ENCODE measurements at places on chromosomes 12 and 14.

DNA sequence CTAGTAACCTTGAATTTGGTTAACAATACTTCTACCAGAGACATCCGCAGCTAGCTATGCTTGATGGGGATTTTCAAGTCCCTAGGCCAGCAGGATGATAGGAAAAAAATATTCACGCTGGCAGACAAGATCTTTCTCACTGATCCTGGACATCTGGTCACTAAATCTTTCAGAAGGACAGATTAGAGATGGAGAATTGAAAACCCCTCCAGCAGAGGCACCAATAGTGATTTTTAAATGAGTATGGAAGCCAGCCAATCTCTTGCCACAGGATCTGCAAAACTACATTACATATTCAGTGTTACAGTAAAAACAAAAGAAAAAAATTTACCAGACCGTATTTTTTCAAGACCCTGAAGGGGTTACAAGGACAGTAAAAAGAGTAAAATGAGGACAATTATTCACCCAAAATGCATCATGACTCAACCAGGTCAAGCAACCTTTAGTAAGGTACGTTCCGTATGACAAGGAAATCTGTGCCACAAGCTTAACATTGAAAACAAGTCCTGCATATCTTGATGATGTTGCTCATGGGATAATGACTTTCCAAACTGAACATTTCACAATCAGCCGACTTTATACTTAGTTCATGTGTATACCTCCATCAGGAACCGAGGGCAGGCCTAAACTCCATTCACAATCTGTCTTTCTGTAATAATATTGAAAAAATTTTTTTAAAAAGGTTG lies 239.5 kb downstream of the GXYLT1 start:
- DNase-seq, result no peak

- no peak for DNase-seq
Measured at GRCh38 chr12:43501703-43502102, 50.3 kb downstream of the ADAMTS20 start.

DNA sequence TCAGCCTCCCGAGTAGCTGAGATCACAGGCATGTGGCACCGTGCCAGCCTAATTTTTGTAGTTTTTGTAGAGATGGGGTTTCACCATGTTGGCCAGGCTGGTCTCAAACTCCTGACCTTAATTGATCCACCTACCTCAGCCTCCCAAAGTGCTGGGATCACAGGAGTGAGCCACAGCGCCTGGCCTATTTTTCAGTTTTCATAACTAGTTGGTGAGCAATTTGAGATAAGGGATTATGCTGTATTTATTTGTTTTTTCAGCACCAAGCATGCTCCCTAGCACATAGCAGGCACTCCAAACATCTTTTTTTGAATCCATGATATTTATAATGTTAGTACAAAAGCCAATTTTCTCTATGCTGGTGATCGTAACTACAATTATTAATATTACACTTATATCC lies 541.2 kb downstream of the SNAPC1 start:
- no peak for DNase-seq

DNA sequence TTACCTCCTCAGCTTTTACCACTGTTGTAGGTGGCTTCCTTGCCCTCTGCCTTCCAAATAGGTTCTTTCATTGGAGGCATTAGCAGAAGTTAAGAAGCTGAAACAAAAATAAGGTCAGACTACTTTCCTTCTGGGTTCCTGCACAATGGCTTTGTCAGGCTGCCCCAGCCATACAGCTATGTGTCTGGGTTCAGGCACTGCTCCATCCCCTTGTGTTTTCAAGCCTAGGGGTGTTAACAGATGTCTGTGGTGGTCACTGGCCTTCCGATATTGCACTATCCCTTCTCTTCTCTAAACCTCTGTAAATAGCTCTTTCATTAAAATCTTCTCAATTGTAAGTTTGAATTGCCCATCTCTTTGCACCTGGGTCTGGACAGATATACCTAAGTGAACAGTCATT lies 728.9 kb downstream of the SLC16A7 start:
- no peak for DNase-seq

GRCh38 chr12:47887529-47887928 lies 17.3 kb downstream of the VDR start:
- no peak for DNase-seq

GRCh38 chr12:12835378-12836146 lies 22.4 kb downstream of the DDX47 start:
- no peak for DNase-seq

- DNase-seq, result no peak
Measured at GRCh38 chr14:39034481-39035296, 68.3 kb downstream of the SEC23A start.

DNA sequence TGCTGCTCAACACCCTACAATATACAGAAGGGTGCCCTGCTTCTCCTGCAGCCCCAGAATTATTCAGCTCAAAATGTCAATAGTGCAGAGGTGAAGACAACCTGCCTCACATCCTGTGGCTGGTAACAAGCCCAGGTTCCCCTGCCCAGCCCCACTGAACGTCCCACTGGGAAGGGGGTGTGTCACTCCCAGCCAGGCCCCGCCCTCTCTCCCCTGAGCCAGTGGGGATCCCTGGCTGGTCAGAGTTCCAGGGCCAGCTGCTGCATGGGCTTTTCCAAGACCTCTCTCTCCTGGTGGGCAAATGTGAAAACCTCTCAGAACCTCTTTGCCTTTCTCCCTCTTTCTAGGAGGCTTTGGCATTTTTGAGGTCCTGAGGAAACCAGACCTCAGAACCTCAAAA lies 13.7 kb upstream of the LHX5 start:
- no peak for DNase-seq

- DNase-seq, result no peak
Measured at GRCh38 chr12:47547077-47547476, 158.8 kb downstream of the RPAP3 start.

DNA sequence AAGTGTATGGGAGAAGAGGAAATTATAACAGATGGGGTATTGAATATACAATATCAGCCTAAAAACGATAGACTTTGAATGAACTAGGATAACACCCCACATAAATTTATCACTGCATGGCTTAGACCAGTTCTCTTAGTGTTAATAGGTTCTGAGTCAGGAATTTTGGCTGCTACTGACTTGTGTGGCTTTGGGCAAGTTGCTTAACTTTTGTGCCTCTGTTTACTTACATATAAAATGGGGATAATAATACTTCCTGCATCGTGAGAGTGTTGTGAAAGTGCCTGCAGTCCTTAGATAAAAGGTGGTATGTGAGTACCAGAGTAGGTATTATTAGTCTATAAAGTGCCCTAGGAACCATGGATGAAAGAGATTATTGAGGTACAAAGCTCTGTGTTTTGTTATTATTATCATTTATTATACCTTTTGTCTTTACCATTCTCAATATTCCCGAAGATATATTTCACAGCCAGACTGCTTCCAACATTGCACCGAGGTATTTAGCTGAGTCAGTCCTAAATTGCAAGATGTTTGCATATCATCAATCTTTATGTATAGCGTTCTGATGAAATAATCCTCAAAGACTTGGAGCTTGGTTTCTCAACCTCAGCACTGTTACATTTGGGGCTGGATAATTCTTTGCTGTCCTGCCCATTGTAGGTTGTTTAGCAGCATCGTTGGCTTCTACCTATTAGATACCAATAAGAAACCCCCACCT lies 2.3 kb upstream of the PAWR start:
- no peak for DNase-seq

DNA sequence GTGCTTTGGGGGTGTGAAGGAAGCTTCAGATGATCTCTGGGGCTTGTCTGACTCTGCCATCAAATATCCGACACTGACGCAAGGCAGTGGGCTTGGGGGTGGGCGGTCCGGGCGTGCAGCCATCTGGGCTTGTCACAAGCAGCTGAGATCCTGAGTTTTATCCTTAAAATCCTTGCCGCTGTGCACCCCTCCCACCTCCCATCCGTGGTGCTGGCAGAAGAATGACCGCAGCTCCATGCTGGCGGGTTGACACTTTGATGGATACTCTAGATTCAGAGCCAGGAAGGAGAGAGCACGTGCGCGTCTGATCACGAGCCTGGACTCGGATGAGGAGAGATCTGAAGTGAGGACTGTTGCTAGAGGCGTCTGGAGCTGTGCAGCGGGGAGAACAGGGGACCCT lies 3.0 kb downstream of the ZFYVE21 start:
- no peak for DNase-seq

DNA sequence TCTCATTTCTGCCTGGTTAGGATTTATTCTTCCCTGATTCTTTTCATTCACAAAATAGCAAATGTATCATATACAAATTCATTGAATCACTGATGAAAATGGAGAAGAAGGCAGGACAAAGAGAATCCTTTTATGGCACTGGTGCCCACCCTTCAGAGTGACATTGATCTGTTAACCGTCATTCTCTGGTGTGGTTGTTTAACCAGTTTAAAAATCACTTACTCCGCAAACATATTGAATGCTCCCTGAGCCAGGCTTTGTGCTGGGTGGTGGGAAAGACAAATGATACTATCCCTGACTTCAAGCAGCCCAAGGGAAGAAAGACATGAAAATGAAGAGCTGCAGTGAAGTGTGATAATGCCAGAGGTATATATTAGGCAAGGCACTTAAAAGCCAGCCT lies 187.5 kb upstream of the SLC38A2 start:
- DNase-seq, result no peak

DNA sequence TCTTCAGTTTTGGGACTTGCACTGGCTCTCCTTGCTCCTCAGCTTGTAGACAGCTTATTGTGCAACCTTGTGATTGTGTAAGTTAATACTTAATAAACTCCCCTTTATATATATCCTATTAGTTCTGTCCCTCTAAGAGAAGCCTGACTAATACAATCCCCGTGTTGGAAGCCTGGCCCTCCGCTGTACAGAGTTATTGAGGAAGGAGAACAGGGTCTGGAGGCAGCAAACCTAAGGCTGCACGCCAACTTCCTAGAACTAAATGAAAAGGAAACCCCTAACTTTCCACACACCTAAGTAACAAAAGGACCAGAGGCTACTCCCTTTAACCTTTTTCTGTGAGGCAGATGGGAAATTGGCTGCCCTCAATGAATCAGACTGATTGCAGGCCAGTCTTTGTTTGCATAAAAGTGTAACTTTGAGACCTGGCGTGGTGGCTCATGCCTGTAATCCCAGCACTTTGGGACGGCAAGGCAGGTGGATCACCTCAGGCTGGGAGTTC lies 42.6 kb upstream of the LIMA1 start:
- DNase-seq, result no peak

GRCh38 chr14:98899441-98899840 lies 372.6 kb downstream of the BCL11B start:
- no peak for DNase-seq

DNA sequence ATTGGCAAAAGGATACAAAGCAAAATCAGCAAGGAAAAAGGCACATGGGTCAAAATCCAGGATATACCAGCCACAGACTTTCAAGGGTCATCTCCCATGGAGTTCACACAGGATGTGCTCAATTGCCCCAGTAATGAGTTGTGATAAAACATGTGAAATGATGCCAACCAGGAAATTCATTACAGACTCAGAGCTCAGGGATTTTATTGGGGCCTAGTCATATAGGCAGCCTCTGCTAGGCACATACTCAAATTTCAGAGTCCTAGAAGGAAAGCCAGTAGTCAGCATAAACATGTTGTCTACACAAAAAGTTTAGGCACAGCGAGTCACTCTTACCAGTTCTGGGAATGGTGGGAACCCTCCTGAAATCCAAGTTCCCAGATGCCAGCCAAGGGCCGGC lies 64.4 kb upstream of the OSBPL8 start:
- no peak for DNase-seq

DNA sequence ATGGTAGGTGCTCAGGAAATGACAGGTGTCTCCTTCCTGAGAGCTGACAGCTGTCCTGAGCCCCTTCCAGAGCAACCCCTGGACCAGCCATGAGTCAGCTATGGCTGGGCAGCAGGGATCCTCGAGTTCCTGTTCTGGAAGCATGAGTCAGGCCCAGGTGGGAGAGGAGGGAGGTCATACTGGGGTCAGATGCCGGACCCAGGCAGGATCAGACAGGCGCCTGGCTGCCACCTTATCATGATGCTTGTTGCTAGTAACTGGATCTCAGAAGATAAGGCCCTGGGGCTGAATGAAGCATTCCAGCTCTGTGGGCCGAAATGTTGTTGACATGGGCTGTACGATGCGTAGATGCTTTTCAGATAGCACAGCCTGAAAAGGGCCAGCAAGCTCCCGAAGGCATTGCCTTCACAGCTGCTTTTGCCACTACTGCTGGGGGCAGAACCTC lies 17.4 kb upstream of the KRT7 start:
- DNase-seq, result no peak

- DNase-seq, result no peak
Measured at GRCh38 chr12:31853520-31853919, 105.7 kb upstream of the RESF1 start.

DNA sequence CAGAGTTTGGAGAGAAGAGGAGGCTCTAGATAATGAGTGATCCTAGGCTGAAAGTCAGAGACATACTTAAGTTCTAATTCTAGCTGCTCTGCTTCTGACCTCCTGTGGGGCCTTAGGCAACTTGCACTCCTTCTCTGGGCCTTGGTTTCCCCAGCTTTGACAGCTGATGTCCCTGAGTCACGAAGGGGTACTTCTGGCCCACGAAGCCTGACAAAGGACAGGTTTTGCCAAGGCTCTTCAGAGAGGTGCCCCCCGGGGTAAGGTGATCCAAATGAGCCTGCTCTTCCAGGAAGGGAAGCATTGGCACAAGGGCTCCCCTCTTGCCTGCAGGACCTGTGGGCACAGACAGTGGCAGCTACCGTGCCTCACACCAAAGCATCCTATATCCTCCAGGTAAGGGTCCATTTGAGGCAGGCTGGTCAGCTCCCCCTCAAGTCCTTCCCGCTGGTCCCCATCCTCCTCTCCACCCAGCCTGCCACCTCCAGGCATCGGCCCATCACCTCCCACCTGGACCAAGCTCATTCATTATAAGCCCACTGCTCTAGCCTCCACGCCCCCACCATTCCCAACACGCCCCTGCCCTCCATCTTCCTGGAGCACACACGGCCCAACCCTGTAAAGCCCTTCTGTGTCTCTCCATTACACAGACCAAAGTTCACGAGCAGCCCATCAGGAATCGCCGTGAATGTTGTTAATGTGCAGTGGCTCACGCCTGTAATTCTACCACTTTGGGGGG lies 1.9 kb upstream of the PPP1R13B start:
- DNase-seq, result no peak

- DNase-seq, result no peak
Measured at GRCh38 chr14:41824441-41824840, 217.8 kb downstream of the LRFN5 start.

GRCh38 chr14:64861916-64862315 lies 17.8 kb downstream of the SPTB start:
- no peak for DNase-seq

GRCh38 chr14:85190251-85190650 lies 339.7 kb upstream of the FLRT2 start:
- no peak for DNase-seq

DNA sequence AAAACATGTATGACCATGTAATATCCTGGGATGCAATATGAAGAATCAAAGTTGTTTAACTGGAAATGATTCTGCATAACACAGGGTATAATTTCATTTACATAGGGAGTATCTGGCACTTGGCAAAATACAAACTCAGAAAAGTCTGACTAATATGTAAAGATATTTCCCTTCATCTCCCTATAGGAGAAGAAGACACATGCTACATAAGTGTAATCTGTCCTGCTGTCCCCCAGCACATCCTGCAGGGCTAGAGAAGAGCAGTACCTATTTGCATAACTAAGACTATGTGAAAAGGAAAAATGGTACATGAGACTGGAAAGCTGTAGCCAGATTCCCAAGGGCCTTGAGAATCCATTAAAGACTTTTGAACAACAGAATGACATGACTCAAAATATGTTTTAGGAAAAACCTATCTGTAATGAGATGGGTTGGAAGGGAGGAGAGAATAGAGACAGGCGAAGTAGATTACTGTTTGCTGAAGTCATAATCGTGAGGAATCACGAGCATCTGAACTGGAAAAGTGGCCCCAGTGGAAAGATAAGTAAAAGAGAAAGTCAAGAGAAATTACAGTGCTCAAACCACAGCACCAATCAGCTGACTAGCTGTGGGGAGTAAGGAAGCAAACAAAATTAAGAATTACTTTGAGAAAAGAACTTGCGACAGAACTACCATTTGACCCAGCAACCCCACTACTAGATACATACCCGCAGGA lies 155.1 kb upstream of the HMGA2 start:
- no peak for DNase-seq

Measured in activated T-cell treated with anti-CD3 and anti-CD28 coated beads for 48 hours (primary cell).